ENCODE measurements at places on chromosomes 11 and 22.

- no peak for DNase-seq
- H3K4me1 ChIP-seq, result no peaks in the 10 kb centered on the region
- H3K27ac ChIP-seq, result no peak overlapping the region
- H3K27me3 ChIP-seq, result no peaks in the 10 kb centered on the region
These were observed 33.4 kb upstream of the PISD start for GRCh38 chr22:31695423-31695822.

- H3K27me3 ChIP-seq, result no peaks in the 10 kb centered on the region
- H3K4me1 ChIP-seq, result no peaks in the 10 kb centered on the region
- H3K36me3 ChIP-seq, result no peaks in the 10 kb centered on the region
- no peak overlapping the region for H3K27ac ChIP-seq
These were observed 17.9 kb upstream of the PRAME start for GRCh38 chr22:22576989-22577427.

DNA sequence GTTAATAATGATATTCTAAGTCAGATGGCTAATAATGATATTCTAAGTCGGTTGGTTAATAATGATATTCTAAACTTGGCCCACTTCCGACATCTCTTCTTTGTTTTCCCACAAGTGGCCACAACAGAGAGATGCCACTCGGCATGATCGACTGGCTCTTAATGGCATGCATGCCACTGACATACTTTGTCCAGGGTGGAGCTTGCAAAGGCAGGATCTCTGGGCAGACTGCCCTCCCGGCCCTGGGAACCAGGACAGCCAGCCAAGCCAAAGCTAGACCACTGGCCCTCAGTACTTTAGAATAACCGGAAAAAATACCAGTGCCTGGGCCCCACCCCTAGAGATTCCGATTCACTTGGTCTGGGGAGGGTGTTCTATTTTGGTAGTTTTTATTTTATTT is 78.1 kb downstream of the KIAA1671 start:
- DNase-seq, result no peak
- H3K4me1 ChIP-seq, result no peaks in the 10 kb centered on the region
- H3K36me3 ChIP-seq, result no peaks in the 10 kb centered on the region
- H3K4me3 ChIP-seq, result no peak overlapping the region

DNA sequence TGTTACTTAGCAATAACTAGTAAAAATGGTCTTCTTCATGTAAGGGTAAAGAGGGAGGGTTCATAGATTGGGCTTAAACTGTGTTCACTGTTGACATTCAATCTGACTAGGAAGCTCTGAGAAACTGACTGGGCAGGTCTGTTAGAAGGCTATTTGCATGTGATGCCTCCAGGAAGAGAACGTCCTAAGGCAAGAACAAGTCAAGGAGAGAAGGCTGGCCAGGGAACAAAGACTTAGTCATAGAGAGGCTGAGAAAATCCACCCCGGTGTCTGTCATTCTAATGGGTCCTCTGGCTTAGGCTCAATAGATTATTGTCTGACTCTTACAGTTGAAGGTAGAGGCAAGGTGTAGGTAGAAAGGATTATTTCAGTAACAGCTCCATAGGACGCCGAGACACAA is 50.3 kb upstream of the CD44 start:
- H3K4me3 ChIP-seq, result no peak overlapping the region
- H3K27me3 ChIP-seq, result no peaks in the 10 kb centered on the region
- H3K27ac ChIP-seq, result peak overlapping the region; percentile 52
- peaks cover 28% of the 10 kb centered on the region for H3K4me1 ChIP-seq
- DNase-seq, result no peak
- no peaks in the 10 kb centered on the region for H3K36me3 ChIP-seq

DNA sequence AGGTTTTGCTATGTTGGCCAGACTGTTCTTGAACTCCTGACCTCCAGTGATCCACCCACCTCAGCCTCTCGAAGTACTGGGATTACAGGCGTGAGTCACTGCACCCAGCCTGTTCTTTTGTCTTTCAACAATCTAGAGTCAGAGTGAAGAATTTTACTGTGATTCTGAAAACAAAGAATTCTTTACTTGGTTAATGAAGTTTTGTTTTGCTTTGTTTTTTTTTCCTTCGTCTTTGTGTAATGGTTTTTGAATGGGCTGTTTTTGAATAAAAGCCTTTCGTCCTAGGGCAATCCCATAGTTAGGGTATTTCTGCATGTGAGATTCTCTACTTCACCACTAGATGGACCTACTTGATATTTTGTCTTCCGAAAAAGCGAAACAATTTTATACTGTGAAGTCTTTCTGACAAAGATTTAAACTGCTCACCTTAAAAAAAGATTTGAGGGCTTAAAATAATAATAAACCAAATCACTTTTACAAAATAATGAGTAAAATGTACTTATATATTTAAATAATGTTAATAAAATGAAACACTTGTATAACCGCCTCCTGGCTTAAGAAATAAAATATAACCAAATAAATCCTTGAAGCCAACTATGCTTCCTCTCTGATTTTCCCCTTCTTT is 43.4 kb upstream of the SC5D start:
- no peaks in the 10 kb centered on the region for H3K36me3 ChIP-seq
- peak overlapping the region; percentile 20 for H3K4me3 ChIP-seq
- H3K4me1 ChIP-seq, result no peaks in the 10 kb centered on the region
- no peak overlapping the region for H3K27ac ChIP-seq
- H3K27me3 ChIP-seq, result no peaks in the 10 kb centered on the region
- no peak for DNase-seq

GRCh38 chr11:6574816-6575715 is 28.4 kb downstream of the RRP8 start:
- H3K27me3 ChIP-seq, result no peaks in the 10 kb centered on the region
- no peaks in the 10 kb centered on the region for H3K36me3 ChIP-seq
- peaks cover 16% of the 10 kb centered on the region for H3K4me1 ChIP-seq
- no peak for DNase-seq

GRCh38 chr11:75189911-75190310 is 39.0 kb downstream of the SLCO2B1 start:
- H3K4me1 ChIP-seq, result no peaks in the 10 kb centered on the region
- no peak for DNase-seq
- no peak overlapping the region for H3K4me3 ChIP-seq
- no peaks in the 10 kb centered on the region for H3K36me3 ChIP-seq
- H3K27ac ChIP-seq, result no peak overlapping the region

DNA sequence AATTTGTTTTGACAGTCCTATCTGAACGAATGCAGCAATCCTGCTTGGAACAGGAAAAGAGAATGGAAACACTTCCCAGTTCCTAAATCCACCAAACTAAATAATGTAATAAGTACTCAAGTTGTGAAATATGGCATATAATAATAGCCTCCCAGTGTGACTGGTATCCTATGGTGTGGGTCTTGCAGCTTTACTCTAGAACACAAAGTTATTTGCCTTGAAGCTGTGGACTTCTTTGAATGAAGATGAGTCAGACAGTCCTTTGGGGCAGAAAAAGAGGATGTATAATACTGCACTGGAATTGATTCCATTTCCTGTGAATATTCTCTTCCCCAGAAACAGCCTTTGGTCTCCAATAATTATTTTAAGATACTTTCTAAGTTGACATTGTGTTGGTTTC is 887.0 kb downstream of the KCNA4 start:
- no peak overlapping the region for H3K4me3 ChIP-seq
- no peak for DNase-seq
- H3K4me1 ChIP-seq, result no peaks in the 10 kb centered on the region
- H3K27ac ChIP-seq, result no peak overlapping the region
- no peaks in the 10 kb centered on the region for H3K36me3 ChIP-seq
- H3K27me3 ChIP-seq, result no peaks in the 10 kb centered on the region

DNA sequence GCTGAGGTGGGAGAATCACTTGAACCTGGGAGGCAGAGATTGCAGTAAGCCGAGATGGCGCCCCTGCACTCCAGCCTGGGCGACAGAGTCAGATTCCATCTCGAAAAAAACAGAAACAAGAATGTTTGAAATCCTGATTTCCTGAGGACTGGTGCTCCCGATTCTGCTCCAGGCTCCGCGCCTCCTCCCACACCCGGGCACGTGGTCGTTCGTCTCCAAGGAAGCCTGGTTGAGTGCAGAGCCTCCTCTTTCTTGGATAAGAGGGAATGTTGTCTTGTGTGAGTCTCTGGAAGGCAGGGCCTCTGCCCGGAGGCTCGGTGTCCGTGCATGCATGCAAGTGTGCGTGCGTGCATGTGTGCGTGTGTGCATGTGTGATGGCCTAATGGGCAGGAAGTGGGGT is 30.1 kb downstream of the BRSK2 start:
- DNase-seq, result no peak
- no peaks in the 10 kb centered on the region for H3K4me1 ChIP-seq
- H3K27me3 ChIP-seq, result no peaks in the 10 kb centered on the region
- H3K4me3 ChIP-seq, result no peak overlapping the region

DNA sequence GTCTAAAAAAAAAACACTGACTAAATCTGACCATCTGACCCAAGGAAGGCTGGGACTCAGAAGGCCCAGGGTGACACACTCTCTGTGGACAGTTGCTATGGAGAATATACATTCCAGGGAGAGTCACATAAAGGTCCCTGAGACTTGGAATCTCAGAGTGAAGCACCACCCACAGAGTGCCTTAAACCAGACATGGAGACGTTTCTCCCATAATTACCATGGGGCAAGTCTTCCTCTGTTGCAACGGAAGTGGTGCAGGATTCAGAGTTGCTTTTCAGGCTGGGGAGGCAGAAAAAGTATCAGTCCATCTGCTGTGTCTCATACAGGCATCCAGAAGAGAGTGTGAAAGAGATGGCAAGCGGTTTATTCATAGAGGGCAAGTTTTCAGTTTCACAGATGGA is 58.7 kb upstream of the SLN start:
- H3K27ac ChIP-seq, result no peak overlapping the region
- no peak for DNase-seq
- no peak overlapping the region for H3K4me3 ChIP-seq
- H3K27me3 ChIP-seq, result no peaks in the 10 kb centered on the region

DNA sequence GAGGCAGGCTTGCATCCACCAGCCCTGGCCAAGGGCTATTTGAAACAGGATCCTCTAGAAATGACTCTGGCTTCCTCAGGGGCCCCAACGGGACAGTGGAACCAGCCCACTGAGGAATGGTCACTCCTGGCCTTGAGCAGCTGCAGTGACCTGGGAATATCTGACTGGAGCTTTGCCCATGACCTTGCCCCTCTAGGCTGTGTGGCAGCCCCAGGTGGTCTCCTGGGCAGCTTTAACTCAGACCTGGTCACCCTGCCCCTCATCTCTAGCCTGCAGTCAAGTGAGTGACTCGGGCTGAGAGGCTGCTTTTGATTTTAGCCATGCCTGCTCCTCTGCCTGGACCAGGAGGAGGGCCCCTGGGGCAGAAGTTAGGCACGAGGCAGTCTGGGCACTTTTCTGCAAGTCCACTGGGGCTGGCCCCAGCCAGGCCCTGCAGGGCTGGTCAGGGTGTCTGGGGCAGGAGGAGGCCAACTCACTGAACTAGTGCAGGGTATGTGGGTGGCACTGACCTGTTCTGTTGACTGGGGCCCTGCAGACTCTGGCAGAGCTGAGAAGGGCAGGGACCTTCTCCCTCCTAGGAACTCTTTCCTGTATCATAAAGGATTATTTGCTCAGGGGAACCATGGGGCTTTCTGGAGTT is 13.3 kb downstream of the IL10RA start:
- no peak for DNase-seq
- no peak overlapping the region for H3K4me3 ChIP-seq
- H3K27me3 ChIP-seq, result no peaks in the 10 kb centered on the region
- no peak overlapping the region for H3K27ac ChIP-seq
- no peaks in the 10 kb centered on the region for H3K36me3 ChIP-seq
- H3K4me1 ChIP-seq, result no peaks in the 10 kb centered on the region

GRCh38 chr11:369336-370018 is at the start of gene B4GALNT4:
TSS of gene B4GALNT4 (plus strand) at chr11:369499. CDS start at chr11:369804, 305 bp downstream.
- no peaks in the 10 kb centered on the region for H3K36me3 ChIP-seq
- no peaks in the 10 kb centered on the region for H3K27me3 ChIP-seq
- no peak for DNase-seq
- H3K4me1 ChIP-seq, result no peaks in the 10 kb centered on the region

- H3K36me3 ChIP-seq, result no peaks in the 10 kb centered on the region
- DNase-seq, result no peak
- no peak overlapping the region for H3K27ac ChIP-seq
- peaks cover 52% of the 10 kb centered on the region for H3K4me1 ChIP-seq
- H3K4me3 ChIP-seq, result no peak overlapping the region
These were observed 47.0 kb downstream of the TNRC6B start for GRCh38 chr22:40224702-40225101.

DNA sequence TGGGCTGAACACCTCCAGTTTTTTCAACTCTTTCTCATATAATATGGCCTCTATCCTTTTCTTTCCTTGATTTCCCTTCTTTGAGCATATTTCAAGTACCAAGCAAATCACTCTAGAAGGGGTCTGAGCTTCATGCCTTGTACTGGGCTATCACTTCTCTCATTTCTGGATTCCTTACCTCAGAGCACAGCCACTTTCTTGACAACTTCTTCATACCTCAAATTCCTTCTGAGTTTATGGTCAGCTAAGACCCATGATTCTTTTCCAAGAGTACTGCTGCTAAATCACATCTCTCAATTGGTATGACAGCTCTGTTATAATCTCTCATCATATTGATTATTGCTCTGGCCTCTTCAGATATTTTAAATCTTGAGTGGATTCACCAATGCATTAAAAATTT is 224.8 kb upstream of the ZBED5 start:
- no peaks in the 10 kb centered on the region for H3K4me1 ChIP-seq
- H3K36me3 ChIP-seq, result no peaks in the 10 kb centered on the region
- H3K4me3 ChIP-seq, result no peak overlapping the region
- no peaks in the 10 kb centered on the region for H3K27me3 ChIP-seq
- DNase-seq, result no peak

DNA sequence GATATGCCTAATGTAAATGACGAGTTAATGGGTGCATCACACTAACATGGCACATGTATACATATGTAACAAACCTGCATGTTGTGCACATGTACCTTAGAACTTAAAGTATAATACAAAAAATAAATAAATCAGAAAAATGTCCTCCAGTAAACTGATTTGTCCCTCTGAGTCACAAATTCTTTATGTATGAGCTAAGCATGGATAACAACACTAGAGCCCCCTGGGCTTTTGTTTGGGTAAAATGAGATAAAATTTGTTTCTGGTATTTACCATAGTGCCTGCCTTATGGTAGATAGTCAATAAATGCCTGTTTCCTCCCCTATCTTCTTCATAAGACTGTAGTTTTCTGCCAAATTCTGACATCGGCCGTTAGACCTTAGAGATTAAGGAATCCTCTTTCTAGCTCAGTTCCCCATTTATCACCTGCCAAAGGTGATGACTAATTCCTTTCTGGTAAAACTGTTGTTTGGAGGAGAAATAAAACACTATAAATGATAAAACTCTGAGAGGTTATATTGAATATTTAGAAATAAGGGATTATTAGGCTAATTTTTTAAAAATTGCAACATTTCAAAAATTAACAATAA is 43.6 kb upstream of the LUZP2 start:
- no peaks in the 10 kb centered on the region for H3K27me3 ChIP-seq
- H3K36me3 ChIP-seq, result no peaks in the 10 kb centered on the region
- no peak overlapping the region for H3K27ac ChIP-seq
- no peak for DNase-seq
